SHP77 (cell line): ENCODE measurements at places on chromosomes 3 and 15.

- DNase-seq = no peak
Observed at GRCh38 chr3:142852009-142852408, 36.9 kb downstream of the PCOLCE2 start.

GRCh38 chr3:134600685-134601463 is 49.9 kb downstream of the KY start:
- DNase-seq = peak; percentile 31

DNA sequence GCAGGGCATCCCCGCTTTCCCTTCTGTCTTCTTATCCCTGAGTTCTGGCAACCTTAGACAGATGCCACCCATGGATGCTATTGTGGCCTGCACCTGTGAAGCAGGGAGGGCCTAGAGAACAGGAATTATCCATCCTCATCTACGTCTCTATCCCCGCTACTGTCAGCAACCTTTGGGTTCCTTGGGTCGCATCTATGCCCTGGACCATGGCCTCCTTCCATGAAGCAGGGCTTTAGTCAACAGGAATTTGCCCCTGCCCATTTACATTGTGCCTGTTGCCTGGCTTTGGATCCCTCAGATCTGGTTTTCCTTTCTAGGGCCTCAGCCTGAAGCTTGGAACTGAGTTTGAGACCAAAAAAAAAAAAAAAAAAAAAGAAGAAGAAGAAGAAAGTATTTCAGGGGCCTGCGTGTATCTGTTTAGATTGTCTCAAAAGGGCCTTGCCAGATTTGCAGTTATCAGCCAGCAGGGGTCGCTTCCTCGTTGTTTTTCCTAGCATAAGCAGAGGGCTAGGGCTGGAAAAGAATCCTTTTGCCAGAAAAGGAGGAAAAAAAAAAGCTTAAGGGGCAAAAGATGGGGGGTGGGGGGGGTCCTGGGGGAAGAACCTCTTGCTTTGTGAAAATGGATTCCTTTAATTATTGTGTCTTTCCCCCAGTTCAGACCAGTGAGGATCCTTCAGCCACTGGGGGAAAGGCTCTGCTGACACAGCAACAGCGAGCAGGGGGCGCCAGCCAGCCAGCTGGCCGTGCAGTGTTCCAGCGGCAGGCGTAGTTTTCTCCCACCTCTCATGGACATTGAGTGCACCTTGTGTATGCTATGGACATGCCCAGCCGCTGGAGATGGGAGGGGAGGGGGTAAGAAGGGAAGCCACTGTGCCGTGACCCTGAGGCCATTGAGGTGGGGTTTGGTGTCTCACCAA is 65.7 kb upstream of the ALDH1L1 start:
- DNase-seq = peak; percentile 34

GRCh38 chr3:52077925-52078324 is 21.6 kb upstream of the DUSP7 start:
- DNase-seq = no peak

- no peak for DNase-seq
Observed at GRCh38 chr3:73098873-73099272, 37.4 kb downstream of the EBLN2 start.

GRCh38 chr3:56739036-56739435 is 56.0 kb upstream of the TASOR start:
- no peak for DNase-seq

- DNase-seq = no peak
Observed at GRCh38 chr3:127669541-127670228, 3.1 kb upstream of the ABTB1 start.

GRCh38 chr15:90212221-90213098 is 11.3 kb downstream of the SEMA4B start:
- no peak for DNase-seq
